ENCODE measurements at places on chromosomes 1 and 21.

DNA sequence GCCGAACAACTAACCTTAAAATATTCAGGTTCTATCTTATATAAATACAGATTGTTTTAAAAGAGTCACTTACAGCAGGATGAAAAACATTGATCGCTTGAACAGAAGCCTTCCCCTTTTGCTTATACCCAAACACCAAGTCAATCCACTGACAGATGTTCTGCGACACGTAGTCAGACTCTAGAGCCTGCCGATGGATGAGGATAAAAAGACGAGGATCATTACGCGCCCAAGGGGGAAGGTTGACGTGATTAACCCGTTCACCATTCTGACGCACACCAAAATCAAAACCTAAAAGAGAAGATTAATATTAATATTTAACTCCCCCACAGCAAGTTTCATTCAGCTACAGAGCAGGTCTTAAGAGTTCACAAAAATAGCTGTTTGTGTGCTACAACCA, 59.4 kb upstream of the GNG4 start:
- no peak overlapping the region for H3K27ac ChIP-seq
- DNase-seq = no peak
- H3K27me3 ChIP-seq = no peaks in the 10 kb centered on the region
- peaks cover 15% of the 10 kb centered on the region for H3K4me1 ChIP-seq
- peaks cover under 1% of the 10 kb centered on the region for H3K36me3 ChIP-seq

DNA sequence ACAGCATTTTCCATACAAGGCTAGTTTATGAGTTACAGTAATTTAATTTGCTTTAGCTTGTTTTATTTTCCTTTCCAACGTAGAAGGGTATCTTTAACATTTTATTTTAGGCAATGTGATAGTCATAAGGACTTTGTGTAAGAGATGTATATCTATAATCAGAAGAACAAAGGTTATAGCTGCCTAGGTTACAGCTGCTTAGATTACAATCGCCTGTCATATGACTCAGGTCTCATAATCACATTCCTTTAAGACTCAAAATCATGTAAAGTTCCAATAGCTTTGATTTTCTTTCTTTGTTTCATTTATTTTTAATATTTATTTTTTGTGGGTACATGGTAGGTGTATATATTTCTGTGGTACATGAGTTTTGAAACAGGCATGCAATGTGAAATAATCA, 37.8 kb upstream of the COP1 start:
- H3K4me1 ChIP-seq = peaks cover 15% of the 10 kb centered on the region
- H3K4me3 ChIP-seq = no peak overlapping the region
- H3K36me3 ChIP-seq = peaks cover 2% of the 10 kb centered on the region
- peaks cover 21% of the 10 kb centered on the region for H3K27me3 ChIP-seq
- no peak overlapping the region for H3K27ac ChIP-seq
- DNase-seq = no peak

- H3K4me3 ChIP-seq = peak overlapping the region; percentile 89
- peak overlapping the region; percentile 98 for H3K27ac ChIP-seq
- H3K4me1 ChIP-seq = peaks cover 89% of the 10 kb centered on the region
Observed at GRCh38 chr1:12177999-12178441, 11.2 kb downstream of the TNFRSF1B start.

- no peaks in the 10 kb centered on the region for H3K27me3 ChIP-seq
- peaks cover 19% of the 10 kb centered on the region for H3K4me1 ChIP-seq
- H3K4me3 ChIP-seq = peak overlapping the region; percentile 100
- H3K36me3 ChIP-seq = peaks cover 4% of the 10 kb centered on the region
- no peak for DNase-seq
Observed at GRCh38 chr1:1614954-1615255, 395 bp upstream of the MIB2 start.

DNA sequence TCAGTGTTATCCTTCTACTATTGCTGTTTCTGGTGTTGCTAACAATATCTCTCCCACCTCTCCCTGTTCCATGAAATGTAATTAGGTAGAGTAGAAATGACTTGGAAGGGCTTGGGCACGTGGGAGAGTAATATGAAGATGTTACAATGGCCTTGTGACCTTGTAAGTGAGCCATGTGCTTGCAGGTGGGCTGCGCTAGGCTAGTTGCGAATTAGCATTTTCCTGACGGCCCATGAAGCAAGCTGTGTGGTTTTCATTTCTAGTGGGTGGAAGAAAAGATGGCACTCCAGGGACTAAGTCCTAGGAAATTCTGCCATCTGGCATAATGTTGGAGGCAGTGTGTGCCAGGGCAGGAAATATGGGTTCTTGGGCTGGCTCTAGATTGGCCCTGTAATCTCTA, 7.8 kb upstream of the DDX20 start:
- H3K4me1 ChIP-seq = peaks cover 8% of the 10 kb centered on the region
- DNase-seq = no peak
- H3K36me3 ChIP-seq = no peaks in the 10 kb centered on the region
- H3K27ac ChIP-seq = no peak overlapping the region
- H3K27me3 ChIP-seq = no peaks in the 10 kb centered on the region

GRCh38 chr1:39613250-39613649, 26.2 kb downstream of the HEYL start:
- H3K27ac ChIP-seq = no peak overlapping the region
- no peak for DNase-seq
- no peaks in the 10 kb centered on the region for H3K36me3 ChIP-seq
- peaks cover 5% of the 10 kb centered on the region for H3K4me1 ChIP-seq
- H3K4me3 ChIP-seq = no peak overlapping the region

DNA sequence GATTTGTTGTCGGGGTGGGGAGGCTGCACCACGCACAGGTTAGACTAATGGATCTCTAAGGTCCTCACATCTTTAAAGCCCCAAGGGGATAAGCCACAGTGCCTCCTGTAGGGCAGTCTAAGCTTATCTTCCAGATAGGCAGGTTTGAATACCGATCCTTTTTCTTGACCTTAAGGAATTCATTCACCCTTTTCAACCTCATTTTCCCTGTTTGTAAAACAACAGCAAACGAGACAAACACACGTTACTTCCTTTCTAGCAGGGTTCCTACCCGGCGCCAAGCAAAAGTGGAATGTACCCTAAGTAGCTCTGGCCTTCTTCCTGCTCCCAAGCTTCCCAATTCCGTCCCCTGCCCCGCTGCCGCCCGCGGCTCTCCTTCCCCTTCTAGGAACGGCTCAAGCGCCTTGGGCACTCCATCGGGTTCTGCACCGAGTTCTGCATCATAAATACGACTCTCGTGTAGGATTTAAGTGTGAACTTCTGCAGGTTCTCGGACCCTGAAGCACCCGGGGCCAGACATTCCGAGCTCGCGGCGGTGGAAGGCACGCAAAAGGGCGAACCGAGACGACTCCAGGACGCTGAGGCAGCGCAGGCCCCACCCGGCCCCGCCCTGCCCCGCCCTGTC, 548 bp upstream of the CDC20 start:
- H3K4me3 ChIP-seq = peak overlapping the region; percentile 95
- peak overlapping the region; percentile 88 for H3K27ac ChIP-seq
- no peaks in the 10 kb centered on the region for H3K27me3 ChIP-seq
- peaks cover 50% of the 10 kb centered on the region for H3K4me1 ChIP-seq

- no peaks in the 10 kb centered on the region for H3K4me1 ChIP-seq
- H3K36me3 ChIP-seq = no peaks in the 10 kb centered on the region
- H3K27ac ChIP-seq = no peak overlapping the region
- H3K27me3 ChIP-seq = peaks cover 47% of the 10 kb centered on the region
Observed at GRCh38 chr21:32957545-32957944, 68.2 kb upstream of the OLIG2 start.

GRCh38 chr1:157103268-157103667, 3.7 kb upstream of the ETV3L start:
- H3K4me3 ChIP-seq = no peak overlapping the region
- DNase-seq = no peak
- H3K27ac ChIP-seq = no peak overlapping the region
- no peaks in the 10 kb centered on the region for H3K36me3 ChIP-seq
- H3K4me1 ChIP-seq = peaks cover 45% of the 10 kb centered on the region

GRCh38 chr1:65049941-65050713, 83.8 kb upstream of the JAK1 start:
- peak; percentile 21 for DNase-seq
- no peaks in the 10 kb centered on the region for H3K27me3 ChIP-seq
- peak overlapping the region; percentile 74 for H3K4me3 ChIP-seq
- no peaks in the 10 kb centered on the region for H3K36me3 ChIP-seq

DNA sequence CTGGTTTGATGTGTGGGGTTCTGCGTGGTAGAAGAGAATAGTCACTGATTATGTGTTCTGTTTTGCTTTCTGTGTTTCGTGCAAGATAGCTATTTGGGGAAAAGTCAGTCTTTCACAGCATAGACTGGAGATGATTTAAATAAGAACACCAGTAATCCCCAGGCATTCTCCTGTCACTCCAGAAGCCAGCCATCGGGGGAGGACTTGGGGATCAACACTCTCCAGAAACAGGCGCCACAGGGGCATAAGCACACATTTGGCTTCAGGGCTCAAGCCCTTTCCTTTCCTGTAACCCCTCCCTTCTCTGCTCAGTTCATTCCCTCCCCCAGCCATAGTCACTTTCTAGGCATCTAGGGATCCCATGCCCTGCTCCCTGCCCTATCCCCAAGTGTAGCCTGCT, 97.3 kb upstream of the BEND5 start:
- no peak for DNase-seq
- H3K4me1 ChIP-seq = no peaks in the 10 kb centered on the region
- no peak overlapping the region for H3K27ac ChIP-seq
- no peaks in the 10 kb centered on the region for H3K36me3 ChIP-seq

DNA sequence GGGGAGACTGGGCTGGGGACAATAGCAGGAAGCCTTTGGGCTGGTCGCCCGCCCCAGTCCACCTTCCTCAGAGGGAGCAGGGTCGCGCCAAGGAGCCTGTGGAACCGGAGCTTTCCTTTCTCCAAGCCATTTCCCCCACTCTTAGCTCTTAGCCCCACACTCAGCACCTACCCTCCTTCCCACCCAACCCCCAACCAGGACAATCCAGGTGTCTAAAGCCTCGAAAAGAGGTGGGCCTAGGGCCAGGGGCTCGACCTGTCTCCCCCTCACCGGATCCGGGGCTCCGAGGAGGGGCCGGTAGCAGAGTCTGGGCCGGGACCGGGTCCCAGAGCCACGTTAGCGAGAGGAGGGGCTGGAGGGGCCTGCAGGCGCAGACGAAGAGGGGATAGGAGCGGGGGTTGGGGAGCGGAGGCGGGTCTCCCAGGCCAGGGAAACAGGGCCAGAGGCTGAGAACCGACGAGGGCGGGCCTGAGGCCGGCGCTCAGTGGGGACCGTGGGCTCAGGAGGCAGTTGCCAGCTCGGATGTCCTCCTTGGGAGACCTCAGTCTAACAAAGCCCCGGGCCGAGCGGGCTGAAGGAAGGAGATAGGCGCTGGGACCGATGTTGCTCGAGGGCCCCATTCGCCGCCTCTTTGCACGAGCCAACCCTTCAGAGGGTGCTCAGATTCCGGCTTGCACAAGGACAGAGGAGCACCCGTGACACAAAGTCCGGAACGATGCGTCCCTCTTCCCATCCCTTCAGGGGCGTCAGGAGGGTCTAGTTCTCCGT, 943 bp downstream of the SEMA6C start:
- H3K36me3 ChIP-seq = no peaks in the 10 kb centered on the region
- no peaks in the 10 kb centered on the region for H3K27me3 ChIP-seq
- peaks cover 17% of the 10 kb centered on the region for H3K4me1 ChIP-seq
- peak overlapping the region; percentile 94 for H3K4me3 ChIP-seq
- H3K27ac ChIP-seq = no peak overlapping the region
- peak; percentile 37 for DNase-seq

- DNase-seq = no peak
- H3K4me1 ChIP-seq = no peaks in the 10 kb centered on the region
- H3K27me3 ChIP-seq = no peaks in the 10 kb centered on the region
- no peak overlapping the region for H3K27ac ChIP-seq
Observed at GRCh38 chr1:29756085-29756484, 519.8 kb downstream of the PTPRU start.

DNA sequence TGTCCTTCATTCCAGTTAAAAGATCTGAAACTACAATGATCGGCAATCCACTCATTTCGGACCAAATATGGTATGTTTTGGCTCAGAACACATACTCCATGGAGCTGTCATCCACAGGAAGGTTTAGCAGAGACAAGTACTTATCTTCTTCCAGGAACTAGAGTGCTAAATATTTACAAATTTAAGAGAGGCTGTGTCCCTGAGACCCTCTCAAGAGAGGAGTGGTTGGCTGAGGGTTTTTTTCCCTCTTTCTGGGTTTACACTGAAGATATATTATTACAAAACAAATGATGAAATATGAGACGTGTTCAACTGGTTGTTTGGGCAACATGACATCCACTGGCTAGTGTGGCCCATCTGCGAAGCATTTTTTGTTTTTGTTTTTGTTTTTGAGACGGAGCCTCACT, 25.9 kb upstream of the NID1 start:
- peaks cover 8% of the 10 kb centered on the region for H3K27me3 ChIP-seq
- no peak overlapping the region for H3K27ac ChIP-seq
- H3K4me3 ChIP-seq = no peak overlapping the region

- H3K4me3 ChIP-seq = no peak overlapping the region
- H3K27ac ChIP-seq = no peak overlapping the region
- peaks cover 12% of the 10 kb centered on the region for H3K4me1 ChIP-seq
Observed at GRCh38 chr1:181028196-181028595, 5.5 kb upstream of the STX6 start.

- H3K27ac ChIP-seq = no peak overlapping the region
- no peaks in the 10 kb centered on the region for H3K4me1 ChIP-seq
- peaks cover 55% of the 10 kb centered on the region for H3K27me3 ChIP-seq
- H3K36me3 ChIP-seq = no peaks in the 10 kb centered on the region
Observed at GRCh38 chr1:165536016-165536415, 7.8 kb upstream of the LRRC52 start.

GRCh38 chr1:55868026-55868425, 652.9 kb upstream of the USP24 start:
- no peak overlapping the region for H3K27ac ChIP-seq
- no peaks in the 10 kb centered on the region for H3K36me3 ChIP-seq
- no peaks in the 10 kb centered on the region for H3K4me1 ChIP-seq
- no peak overlapping the region for H3K4me3 ChIP-seq

DNA sequence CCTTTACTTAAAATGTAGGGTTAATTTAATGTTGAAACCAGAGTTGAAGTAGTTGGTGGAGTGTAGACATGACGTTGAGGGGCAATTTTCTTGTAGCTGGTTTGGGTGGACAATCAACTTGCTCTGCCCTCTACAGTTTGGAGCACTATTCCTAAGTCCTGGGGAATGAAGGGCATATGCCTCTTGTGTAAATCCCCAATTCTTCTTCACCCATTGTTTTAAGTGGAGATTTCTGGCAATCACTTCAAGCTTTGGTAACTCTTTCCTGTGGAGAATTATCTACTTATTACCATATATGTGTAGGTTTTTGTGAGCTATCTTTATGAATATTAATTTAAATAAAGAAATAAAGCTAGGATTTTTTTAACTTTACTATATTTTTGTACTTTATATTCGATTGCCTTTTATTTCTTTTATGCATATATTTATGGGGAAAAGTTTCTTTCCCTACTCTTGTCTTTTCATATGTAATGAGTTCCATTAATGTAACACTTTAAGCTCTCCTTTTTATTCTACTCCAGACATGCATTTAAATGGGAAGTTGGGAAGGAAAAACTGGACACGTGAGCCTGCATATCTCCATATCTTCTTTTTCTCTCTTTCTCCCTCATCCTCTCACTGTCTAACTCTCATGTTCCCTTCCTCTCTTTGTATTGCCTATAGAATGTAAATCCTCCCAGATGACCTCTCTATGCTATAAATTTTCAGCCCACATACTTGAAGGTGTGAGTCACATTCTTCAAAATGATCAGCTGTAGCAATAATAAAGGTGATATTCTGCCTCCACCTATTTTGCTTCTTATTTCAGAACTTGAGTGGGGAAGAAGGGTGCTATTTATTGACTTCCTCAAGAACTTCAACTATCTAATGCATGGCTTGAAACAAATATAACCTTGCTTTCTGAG, 276.7 kb downstream of the PTPRC start:
- no peak overlapping the region for H3K4me3 ChIP-seq
- H3K27ac ChIP-seq = no peak overlapping the region
- H3K36me3 ChIP-seq = peaks cover 6% of the 10 kb centered on the region
- H3K4me1 ChIP-seq = peaks cover 43% of the 10 kb centered on the region

- no peak overlapping the region for H3K27ac ChIP-seq
- no peaks in the 10 kb centered on the region for H3K36me3 ChIP-seq
- no peaks in the 10 kb centered on the region for H3K4me1 ChIP-seq
- DNase-seq = no peak
Observed at GRCh38 chr1:48236716-48237470, 14.4 kb downstream of the SLC5A9 start.
